ENCODE measurements at places on chromosomes 13 and 19.
A peak's percentile ranks its signal among the peaks of the same experiment; 100 is the strongest.

GRCh38 chr13:97114651-97115050, 107.5 kb upstream of the MBNL2 start:
- DNase-seq: no peak

GRCh38 chr19:55231391-55232285, 3.1 kb upstream of the TMEM86B start:
- DNase-seq: no peak

DNA sequence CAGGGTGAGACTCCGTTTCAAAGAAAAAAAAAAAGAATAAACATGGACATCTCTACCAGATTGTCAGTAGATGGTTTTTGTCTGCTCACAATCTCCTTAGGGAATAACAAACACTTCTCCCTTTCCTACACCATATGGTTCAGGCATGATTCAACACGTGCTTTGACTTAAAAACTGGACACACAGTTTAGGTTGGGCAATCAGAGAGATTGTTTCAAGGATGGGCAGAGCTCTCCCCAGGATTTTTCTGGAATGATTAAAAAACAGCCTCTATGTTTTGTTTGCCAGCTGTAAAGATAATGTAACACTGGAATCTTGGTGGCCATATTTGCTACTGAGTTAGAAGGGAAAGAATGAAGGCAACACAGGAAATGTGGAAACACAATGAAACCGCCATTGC, 150.1 kb upstream of the TSC22D1 start:
- no peak for DNase-seq

- no peak for DNase-seq
Measured at GRCh38 chr19:3234800-3235199, 10.3 kb downstream of the CELF5 start.

DNA sequence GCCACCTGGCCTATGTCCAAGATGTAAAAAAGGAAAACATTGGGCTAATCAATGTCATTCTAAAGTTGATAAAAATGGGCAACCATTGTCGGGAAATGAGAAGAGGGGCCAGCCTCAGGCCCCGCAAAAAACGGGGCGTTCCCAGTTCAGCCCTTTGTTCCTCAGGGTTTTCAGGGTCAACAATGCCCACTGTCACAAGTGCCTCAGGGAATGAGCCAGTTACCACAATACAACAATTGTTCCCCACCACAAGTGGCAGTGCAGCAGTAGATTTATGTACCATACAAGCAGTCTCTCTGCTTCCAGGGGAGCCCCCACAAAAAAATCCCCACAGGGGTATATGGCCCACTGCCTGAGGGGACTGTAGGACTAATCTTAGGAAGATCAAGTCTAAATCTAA, 112.5 kb downstream of the ZNF486 start:
- DNase-seq: no peak

DNA sequence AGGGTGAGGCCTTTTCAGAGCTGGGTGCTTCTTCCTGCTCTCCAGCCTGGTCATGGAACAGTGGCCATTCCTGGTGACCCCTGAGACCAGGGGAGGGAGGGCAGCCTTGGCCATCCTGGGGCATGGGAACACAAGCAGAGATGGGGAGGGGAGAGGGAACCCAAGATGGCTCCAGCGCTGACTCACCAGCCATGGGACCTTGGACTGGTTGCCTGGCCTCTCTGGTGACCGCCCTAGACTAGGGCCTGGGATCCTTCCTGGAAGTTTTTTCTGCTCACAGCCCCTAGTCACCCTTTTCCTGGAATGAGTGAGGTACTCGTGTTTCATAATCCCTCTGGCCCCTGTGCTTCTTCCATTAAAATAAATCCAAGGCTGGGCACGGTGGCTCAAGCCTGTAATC, 3.3 kb upstream of the OPA3 start:
- DNase-seq: no peak

GRCh38 chr19:49436381-49437017, 4.8 kb downstream of the SLC17A7 start:
- peak; percentile 53 for DNase-seq

All from stimulated activated CD4-positive, alpha-beta T cell treated with anti-CD3 and anti-CD28 coated beads, Interleukin-12 subunit alpha, Interleukin-12 subunit beta, amount 100 ng/mL, for 4 hours (primary cell).